ENCODE measurements at places on chromosomes 11 and 22.

DNA sequence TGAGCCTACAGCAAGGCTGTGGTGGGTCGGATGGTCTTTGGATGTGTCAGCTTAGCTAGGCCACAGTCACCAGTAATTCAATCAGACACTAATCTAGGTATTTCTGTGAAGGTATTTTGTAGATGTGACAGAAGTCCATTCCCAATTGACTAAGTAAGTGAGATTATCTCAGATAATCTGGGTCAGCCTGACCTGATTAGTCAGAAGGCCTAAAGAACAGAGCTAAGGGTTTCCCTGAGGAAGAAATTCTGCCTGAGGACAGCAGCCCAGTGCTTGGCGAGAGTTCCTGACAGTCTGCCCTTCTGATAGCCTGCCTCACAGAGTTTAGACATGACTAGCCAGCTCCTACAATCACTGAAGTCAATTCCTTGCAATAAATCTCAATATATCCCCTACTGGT lies 28.7 kb downstream of the GUCD1 start:
- no peak for DNase-seq

DNA sequence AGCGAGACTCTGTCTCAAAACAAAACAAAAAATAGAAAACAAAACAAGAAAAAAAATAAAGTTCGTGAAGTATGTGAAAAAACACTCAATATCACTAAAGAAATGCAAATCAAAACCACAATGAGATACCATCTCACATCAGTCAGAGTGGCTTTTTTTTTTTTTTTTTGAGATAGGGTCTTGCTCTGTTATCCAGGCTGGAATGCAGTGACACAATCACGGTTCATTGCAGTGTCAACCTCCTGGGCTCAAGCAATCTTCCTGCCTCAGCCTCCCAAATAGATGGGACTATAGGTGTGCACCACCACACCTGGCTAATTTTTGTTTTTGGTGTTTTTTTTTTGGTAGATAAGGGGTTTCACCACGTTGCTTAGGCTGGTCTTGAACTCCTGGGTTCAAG lies 37.5 kb downstream of the ATG16L2 start:
- no peak for DNase-seq

GRCh38 chr11:129998107-129998506 lies 4.5 kb downstream of the PRDM10 start:
- DNase-seq: no peak

DNA sequence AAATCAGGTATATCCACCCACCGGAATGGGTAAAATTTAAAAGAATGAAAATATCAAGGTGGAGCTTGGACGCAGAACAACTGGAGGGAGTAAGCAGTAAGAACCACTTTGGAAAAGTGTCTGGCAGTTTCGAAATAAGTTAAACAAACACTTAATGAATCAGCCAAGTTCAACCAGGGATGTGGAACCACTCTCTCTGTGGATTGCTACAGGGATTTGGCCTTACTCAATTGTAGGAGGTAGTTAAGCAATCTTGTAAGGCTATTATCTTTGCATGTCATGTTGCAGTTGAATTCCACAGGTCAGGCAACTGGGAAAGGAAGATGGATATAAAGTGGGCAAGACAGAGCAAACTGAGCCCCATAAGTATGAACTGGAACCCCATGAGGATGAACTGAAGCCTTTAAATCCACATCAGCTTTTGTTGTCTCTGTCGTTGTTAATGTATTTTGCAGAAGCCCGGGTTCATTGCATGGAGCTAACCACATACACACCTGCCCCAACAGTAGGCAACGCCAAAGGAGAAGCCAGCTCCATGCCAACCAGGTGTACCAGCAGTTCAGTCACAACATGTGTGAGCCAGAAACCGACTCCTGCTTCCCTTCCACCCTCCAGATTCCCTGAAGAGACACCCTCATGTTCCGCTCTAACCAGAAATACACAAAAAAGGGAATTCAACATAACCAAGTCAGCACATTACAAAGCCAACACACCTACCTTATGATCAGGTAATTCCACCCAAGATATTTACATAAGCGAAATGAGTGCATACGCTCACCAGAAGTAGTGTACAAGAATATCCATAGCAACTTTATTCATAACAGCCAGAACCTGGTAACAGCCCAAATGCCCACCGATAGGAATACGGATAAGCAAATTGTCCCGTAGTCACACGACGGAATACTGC lies 8.0 kb upstream of the SLC43A3 start:
- no peak for DNase-seq

GRCh38 chr22:49244466-49245420 lies 582.9 kb downstream of the BRD1 start:
- DNase-seq: no peak

- DNase-seq: peak; percentile 88
Observed at GRCh38 chr11:133927690-133928627, 28.8 kb downstream of the IGSF9B start.

GRCh38 chr11:34454308-34455032 lies 15.7 kb downstream of the CAT start:
- no peak for DNase-seq

DNA sequence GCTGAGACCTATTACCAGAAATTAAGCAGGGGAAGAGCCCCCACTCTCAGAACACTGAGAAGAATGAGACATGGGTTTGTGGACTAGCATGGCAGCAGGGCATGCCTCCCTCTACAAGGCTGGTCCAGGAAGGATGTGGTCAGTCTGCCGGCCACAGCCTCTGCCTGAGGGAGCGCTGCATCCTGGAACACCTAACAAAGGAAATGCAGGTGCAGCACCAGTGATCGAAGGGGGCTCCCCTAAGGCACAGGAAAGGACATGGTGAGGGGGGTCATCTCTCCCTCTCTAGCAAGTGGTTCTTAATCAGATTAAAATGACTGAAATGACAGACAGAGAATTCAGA lies 40.6 kb upstream of the ARL14EP start:
- DNase-seq: no peak

GRCh38 chr11:16111690-16112089 lies 244.7 kb downstream of the SOX6 start:
- no peak for DNase-seq

DNA sequence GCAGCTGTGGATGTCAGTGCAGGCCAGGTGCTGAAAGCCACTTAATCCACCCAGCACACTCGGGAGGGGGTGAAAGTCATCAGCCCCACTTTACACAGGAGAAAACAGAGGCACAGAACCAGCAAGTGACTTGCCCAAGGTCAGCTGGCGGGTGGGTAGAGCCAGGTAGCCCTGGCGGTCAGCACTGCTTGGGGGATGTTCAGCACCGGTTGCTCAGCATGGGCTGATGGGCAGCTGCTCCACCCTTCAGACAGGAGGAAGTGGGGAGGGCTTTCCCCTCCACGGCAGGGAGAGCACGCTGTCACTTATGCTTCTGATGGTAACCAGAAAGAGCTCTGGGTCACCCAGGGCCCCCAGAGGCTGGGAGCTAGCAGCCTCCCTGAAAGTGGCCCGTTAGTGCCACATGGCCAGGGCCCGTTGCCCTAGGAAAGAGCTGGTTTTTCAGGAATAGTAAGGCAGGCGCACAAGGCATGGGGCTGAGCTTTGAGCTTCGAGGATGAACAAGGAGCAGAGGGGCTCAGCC lies 417.9 kb downstream of the CTTN start:
- DNase-seq: no peak

GRCh38 chr11:121417055-121417551 lies 35.0 kb upstream of the SORL1 start:
- DNase-seq: peak; percentile 56

- no peak for DNase-seq
Observed at GRCh38 chr11:126833065-126833464, 167.5 kb downstream of the KIRREL3 start.

- DNase-seq: peak; percentile 86
Observed at GRCh38 chr11:112280268-112281126, 19.8 kb upstream of the PLET1 start.

DNA sequence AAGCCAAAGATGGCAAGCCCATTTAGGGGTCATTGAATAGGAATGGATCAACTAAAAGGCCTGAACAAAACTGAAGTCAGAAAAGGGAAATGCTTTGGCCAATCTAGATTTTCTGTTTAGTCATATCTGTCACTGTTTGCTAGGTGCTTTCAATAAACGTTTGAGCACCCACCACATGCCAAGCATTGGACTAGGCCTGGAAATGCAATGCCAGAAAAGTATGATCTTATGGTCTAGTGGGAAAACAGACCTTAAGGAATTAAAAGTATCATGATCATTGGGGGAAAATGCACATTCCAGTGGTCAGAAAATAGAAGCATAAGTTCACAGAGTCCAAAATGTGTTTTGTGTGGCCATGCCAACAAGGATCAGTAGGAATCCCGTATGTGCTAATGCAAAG lies 76.8 kb upstream of the BIRC3 start:
- DNase-seq: no peak

DNA sequence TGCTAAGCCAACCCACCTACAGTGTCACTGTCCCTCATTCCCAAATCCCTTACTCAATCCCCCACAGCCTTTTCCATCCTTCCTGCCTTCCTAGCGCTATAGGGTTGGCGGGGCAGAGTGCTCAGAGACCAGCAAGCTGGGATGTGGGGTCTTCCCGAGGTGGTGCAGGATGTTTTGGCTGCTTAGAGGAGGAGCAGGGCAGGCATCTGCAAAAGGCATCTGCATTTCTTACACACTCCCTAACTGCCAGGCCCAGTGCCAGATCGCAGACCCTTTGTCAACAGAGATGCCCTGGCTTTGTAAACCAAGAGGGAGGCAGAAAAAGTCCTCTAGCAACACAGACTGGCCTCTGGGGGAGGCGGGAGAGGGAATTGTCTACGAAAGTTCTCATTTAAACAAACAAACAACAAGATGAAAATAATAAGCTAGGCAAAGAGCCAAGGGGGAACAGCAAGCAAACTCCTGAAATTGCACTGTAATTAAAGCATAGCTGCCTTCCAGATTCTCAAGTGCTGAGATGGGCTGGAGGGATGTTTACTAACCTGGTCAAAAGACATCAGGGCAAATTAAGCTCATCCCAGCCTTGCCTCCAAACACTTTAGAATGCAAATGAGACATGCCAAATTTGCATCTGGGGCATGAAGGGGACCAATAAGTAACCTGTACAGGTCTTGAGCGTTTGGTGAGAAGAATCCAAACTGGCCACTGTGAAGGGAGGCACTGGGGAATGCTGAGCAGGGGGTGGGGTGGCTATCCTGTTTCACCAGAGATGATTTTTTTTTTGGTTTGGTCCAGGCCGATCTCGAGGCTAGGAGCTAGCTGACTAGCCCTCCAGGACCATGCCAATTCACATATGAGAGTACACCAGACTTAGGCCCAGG lies 38.1 kb upstream of the ADA2 start:
- DNase-seq: no peak

DNA sequence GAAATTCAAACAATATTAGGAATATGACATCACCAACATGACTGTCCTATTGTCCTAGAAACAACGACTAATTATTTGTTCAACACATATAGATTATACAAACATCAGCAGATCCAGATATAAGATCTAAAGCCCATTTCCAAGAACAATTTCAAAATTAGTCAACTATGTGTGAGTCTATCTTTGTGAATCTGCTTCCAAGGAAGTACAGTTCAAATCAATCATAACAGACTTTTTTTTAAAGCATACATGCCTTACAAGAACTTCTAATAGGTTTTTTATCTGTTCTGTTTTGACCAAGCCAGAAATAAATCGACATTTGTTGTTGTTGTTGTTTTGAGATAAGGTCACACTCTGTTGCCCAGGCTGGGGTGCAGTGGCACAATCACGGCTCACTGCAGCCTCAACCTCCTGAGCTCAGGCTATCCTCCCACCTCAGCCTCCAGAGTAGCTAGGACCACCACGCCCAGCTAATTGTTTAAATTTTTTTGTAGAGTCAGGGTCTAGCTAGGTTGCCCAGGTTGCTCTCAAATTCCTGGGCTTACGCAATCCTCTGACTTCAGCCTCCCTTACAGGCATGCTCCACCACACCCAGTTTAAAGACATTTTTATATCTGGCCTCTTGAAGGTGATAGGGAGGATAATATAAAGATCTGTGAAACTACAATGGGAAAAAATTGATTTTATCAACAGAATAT lies 54.8 kb downstream of the DENND5A start:
- no peak for DNase-seq

DNA sequence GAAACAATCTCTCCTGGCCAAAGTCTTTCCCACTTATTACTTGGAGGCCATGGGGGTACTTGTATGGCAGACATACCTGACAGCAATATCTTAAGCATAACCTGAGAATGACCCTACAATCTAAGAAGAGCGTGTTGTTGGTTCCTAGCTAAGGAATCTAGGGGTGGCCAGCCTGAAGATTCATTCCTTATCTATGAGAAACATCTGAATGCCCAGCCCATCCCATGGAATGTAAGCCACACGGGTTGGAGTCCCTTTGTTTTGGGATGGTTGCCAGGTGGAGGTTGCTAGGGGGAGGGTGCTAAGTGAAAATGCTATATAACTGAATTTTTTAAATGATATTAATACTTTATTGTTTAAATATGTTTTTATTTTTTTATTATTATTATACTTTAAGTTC lies 725.0 kb downstream of the ETS1 start:
- peak; percentile 6 for DNase-seq

DNA sequence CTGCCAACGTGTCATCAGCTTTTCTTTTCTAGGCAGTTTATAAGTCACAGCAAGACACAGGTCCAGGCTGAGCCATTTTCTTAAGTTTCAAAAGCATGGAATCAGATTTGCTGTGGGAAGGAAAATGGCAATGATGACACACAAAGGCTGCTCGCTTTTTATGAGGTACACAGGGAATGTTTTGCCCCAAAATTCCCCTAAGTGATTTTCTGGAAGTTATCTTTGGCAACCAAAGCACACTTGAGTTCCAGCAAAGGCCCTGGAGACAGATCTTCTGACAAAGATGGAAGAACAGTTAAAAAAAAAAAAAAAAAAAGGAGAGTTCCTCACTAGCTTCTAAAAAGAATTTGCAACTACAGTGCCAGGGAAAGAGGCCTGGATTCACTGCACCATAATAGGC lies 260.8 kb downstream of the LARGE1 start:
- DNase-seq: no peak

- DNase-seq: no peak
Observed at GRCh38 chr22:50012211-50013181, at the start of gene IL17REL. IL17REL (minus strand) TSS chr22:50012765; CDS start chr22:50012646, 119 bp downstream.

DNA sequence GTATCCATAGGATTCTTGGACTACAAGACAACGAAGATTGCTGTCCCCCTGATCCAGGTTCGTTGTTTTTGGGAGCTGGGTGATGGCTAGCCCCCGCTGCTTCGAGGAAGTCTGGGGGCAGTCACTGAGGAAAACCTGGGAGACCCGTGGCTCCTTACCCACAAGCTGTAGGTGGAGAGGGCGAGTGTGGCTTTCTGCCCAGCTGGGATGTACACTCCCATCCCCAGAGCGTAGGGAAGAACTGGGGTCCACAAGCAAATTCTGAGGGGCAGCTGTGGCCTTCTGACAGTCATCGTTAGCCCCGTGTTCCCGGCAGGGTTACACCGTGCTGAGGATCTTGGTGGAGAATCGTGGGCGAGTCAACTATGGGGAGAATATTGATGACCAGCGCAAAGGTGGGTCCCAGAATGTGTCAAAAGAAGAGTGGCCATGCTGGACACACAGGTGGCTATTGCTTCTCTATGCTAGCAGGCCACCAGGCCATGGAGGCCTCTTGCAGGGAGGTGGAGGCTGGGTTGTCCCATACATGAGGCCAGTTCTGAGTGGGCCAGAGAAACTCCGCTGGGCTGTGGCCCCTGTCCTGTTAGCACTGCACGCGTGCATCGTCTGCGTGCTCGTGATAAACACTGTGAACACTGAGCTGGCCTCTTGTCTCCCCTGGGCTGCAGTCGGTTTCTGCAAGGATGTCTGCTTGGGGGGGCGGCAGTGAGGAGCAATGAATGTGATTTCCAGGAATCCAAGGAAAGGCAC lies 39.8 kb downstream of the GLB1L2 start:
- DNase-seq: no peak
